ENCODE measurements at places on chromosomes 6 and 20.

DNA sequence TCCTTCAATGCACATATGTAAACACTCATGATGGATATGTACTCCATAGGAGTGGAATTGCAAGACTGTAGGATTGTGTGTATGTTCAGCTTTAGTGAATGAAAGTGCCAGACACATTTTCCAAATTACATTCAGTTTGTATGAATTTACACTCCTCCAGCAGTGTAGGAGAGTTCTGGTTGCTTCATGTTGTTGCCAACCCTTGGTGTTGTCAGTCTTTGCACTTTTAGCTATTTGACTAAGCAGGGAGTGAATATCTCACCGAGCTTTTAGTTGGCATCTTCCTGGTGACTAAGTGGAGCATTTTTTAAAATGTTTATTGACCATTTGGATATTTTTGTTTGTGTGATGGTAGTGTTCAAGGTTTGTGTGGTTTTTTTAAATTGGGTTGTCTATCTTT is 23.9 kb downstream of the NKX2-4 start:
- DNase-seq, result no peak

GRCh38 chr6:152905551-152906299 is 77.1 kb downstream of the FBXO5 start:
- DNase-seq, result no peak

GRCh38 chr6:136284909-136285308 is 4.7 kb downstream of the BCLAF1 start:
- DNase-seq, result peak; percentile 64

DNA sequence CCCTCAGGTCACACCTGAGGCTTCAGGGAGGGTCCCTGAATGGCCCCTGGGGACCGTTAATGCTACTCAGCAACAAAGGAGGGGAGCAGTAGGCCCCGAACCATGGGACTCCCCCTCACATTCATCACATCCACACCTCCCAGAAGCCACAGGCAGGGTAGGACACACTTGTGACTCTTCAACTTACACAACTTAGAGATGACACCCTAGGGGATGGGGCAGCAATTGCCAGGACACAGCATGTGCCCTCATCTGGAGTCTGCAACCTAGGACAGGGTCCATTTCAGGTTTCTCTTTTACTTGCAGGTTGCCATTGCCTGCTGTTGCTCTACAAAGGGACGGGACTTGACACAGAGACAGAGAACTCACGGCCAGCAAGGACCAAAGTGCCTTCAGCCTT is 770 bp downstream of the ULBP3 start:
- DNase-seq, result no peak

DNA sequence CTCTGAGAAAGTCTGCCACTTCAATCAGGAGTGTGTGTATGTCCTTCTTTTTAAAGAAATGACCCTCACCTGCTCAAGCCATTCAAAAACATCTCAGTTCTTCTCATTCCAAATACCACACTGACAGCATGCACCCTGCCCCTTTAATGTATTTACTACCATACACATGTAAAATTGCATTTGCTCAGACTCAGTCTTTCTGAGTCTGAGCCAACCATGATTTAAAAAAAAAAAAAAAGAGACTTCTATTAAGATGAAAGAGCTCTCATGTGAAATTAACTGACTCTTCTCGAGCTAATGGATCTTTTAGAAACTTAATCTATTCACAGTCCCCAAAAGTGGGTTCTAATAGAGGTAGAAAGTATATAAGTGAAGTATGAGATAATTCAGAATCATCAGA is 1.4 kb upstream of the FILIP1 start:
- no peak for DNase-seq

GRCh38 chr6:168162366-168162765 is 83.4 kb upstream of the FRMD1 start:
- DNase-seq, result no peak

- no peak for DNase-seq
These were observed 40.3 kb downstream of the PTPN1 start for GRCh38 chr20:50550531-50550930.

- DNase-seq, result no peak
These were observed 38.6 kb downstream of the SYNJ2 start for GRCh38 chr6:158020272-158020711.

DNA sequence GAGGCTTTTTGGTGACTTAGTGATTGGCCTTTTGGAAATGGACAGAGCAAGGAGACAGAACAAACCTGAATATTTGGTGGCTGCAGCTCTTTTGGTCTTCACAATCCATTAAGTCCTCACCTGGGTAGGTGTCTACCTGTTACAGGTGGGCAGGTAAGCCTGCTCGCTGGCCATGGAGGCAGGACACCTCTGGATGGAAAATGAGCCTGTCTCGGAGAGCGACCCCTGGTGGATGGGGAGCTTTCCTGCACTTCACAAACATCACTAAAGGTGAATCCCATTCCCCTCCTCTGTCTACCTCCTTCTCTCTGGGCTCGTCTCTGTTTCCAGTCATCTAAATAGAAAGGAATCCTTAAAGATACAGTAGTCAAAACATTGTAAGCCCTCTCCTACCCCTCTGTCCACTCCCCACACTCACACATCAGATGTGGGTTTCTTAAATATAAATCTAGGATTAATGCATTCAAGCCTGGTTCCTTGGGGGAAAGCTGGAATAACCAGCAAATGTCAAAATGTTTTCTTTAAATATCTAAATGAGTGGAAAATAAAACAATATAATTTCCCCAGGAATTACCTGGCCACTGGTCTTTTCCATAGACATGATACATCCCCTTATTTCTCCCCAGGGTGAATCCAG is 304.9 kb downstream of the CDH26 start:
- peak; percentile 27 for DNase-seq

- DNase-seq, result no peak
These were observed 249.7 kb upstream of the AFDN start for GRCh38 chr6:167576828-167577503.

DNA sequence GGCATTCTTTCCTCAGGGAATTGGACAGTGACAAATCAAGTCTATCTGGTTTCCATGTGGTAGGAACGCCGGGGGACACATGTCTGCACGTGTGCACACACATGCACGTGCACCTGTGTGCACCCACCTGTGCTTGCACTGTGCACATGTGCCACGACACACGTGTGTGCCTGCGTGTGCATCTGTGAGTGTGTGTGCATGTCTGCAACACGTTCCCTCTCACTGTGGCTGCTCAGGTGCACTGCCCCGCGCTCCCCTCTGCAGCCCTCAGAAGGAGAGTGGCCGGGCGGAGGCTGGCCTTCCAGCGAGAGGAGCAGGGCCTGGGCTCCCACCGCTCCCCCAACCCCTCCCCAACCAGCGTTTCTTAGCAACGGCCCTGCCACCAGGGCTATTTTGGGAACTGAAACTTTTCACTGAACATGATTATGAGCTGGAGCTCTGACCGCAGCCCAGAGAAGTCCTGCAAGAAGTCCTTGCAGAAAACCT is 147.8 kb downstream of the PHACTR3 start:
- no peak for DNase-seq

GRCh38 chr6:156260815-156261214 is 516.4 kb upstream of the ARID1B start:
- no peak for DNase-seq

DNA sequence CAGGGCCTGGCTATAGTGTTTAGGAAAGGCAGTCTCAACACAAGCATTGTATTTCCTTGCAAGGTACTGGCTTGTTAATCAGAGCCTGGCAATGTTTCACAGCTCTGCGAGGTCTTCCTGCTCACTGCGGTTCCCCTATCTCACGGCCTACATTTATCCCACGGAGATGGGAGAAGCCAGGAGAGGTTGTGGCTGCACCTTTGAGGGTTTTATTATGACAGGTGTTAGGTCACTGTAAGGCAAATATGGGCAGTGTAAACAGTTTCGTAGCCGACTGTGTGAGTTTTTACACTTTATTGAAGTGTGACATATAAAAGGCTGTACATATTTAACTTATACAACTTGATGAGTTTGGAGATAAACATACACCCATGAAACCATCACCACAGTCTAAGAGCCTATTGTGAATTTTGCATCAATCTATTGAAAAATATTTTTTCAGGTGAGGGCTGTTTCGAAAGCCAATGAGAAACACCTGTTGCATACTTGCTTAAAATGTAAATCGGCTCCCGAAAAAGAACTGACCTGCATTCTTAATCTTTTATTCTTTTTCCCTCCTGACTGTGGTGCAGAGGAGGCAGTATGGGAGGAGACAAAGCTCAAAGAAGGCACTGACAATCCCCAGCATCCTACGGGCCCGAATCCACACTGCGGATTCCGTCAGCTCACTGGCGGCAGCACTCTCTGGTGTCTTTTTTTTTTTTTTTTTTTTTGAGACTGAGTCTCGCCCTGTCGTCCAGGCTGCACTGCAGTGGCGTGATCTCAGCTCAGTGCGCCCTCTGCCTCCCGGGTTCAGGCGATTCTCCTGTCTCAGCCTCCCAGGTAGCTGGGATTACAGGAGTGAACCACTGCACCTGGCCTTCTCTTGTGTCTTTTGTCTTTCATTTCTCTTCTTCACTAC is 7.5 kb upstream of the RBM38 start:
- no peak for DNase-seq

DNA sequence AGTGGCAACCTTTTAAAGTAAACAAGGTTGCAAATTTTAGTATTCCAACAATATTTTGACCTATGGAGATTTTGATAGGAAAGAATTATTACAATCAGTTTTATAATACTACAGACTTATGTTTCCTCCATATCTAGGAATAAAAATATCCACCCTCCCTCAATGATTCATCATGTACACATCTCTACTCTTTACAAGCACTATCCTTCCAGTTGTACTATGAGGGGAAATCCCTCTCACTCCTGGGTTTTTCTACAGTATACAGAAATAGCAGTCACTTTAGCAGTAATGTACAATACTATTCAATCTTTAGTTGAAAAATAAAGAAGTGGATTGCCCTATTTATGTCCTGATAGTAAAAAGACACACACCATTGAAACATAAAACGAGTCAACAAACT is 46.3 kb upstream of the SCML4 start:
- peak; percentile 56 for DNase-seq

- DNase-seq, result no peak
These were observed 42.5 kb upstream of the NELFCD start for GRCh38 chr20:58938541-58938940.

Measured in fibroblast of mammary gland (primary cell).